Gastroesophageal sphincter (tissue), 4 donors: ENCODE measurements at places on chromosomes 12 and 14. TPM values are rescaled to one million over a fixed set of nuclear protein-coding genes. Genes with fewer than 3 reads are reported as not detected.

Gene GPR84
- 0.54 TPM for total RNA-seq

- ATAC-seq: no peak
Observed at GRCh38 chr14:63857466-63858030, 4.7 kb downstream of the SYNE2 start.

- ATAC-seq: no peak
Observed at GRCh38 chr12:95088379-95088778, 15.0 kb upstream of the NR2C1 start.

Gene KRT1
- not detected for total RNA-seq

- ATAC-seq: no peak
Observed at GRCh38 chr12:66813137-66813892, 134.4 kb upstream of the GRIP1 start.

DNA sequence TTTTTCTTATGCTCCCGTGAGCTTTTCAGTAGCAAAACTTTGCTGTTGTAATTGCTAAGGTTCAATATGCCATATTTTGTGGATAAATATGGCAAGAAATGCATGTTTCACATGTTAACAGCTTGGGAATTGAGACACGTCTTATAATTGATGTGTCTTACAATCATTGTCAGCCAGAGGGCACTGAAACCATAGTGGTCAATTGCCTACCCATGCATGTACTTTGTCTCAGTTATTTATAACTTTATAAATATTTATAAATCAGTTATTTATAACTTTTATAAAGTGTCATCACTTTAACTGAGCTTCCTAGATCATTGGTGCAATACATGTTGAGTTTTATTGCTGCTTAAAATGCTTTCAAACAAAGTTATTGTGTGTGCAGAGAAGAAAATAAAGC, 82.0 kb downstream of the CATSPERB start:
- no peak for ATAC-seq

- ATAC-seq: no peak
Observed at GRCh38 chr14:29749829-29750228, 177.8 kb downstream of the PRKD1 start.

Gene KLRC1
- total RNA-seq: 1.1 TPM

DNA sequence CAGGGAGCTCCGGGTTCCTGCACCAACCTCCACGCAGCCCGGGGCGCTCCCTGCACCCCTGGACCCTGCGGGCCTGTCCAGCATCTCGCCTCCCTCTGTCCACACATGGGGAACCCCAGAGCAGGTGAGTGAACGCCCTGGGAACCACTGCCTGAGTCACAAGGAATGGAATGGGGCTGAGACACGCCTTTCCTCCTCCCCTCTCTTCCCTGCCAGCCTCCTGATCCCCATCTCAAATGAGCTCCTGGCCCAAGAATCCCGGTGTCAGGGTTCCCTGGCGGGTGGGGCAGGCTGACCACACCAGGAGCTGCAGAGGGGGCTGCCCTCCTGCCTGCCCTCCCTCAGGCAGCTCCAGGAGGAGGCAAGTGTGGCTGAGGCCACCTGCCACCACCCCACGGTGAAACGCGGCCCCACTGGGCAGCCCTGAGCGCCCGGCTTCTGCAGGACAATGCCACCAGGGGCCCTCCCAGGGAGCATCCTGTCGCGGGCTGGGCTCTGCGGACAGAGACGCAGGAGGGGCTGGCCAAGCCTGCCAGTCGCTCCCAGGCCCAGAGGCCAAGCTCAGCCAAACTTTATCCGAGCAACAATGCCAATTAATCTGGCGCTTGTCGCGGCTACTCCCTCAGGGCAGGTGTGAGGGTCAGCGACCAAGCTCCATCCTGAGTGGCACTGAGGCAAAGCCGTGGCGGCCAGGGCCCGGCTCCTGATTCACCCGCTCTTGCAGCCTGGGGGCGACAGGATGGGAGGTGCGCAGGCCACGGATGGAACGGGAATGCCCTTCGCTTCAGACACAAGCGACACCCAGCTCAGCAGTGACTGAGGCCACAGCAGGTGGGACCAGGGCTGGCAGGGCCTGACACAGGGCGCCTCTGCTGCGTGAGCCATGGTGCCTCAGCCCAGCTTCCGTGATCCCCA, 44.3 kb downstream of the GALNT9 start:
- no peak for ATAC-seq

Gene GDF3
- total RNA-seq: not detected

DNA sequence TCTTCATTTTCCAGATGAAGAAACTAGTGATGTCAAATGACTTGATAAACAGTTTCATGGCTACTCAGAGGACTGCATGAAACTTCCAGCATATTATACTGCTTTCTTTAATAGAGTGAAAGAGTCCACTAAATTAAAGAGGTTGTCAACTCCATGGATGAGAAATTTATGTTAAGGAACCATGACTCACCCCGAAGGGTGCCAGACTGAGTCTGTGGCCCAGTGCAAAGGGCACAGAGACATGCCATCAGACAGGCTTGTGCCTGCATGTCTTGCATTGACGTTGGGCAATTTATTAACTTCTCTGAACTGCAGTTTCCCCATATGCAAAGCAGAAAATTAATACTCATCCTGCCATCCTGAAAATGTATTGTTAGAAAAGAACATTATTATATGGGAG, 382.4 kb downstream of the APAF1 start:
- no peak for ATAC-seq

DNA sequence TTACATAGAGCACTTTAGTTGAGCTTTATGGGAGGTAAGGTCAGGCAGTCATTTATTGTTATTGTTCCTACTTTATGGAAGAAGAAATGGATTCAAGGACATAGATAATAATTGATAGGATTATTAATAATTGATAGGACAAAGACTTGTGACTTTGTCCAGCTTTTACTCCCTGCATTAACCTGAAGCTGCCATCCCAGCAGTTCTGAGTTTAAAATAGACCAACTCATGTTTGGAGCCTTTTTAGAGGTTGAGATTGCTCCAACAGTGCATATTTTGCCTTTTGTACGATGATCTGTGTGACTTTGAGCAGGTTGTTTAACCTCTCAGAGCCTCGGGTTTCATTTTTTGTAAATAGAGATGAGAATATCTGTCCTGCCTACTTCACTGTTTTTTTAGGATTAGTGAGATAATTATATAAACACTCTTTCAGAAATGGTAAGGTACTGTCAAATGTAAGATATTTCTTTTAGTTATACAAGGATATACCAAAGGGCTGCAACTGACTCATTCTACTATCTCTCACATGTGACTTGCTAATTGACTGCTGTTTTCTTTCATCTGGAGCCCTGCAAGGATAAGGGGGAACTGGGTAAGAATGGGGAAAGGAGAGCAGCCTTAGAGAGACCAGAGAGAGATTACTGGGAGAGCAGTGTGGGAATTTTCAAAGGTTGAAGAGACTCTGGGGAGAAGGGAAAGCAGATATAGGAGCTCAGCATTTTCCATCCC, 15.3 kb downstream of the WDR20 start:
- ATAC-seq: no peak

Gene GOLGA5
- total RNA-seq: 41.7 TPM

- no peak for ATAC-seq
Observed at GRCh38 chr12:57882575-57882974, 36.0 kb upstream of the CTDSP2 start.

Gene RALGAPA1
- total RNA-seq: 97.4 TPM

GRCh38 chr12:81095501-81096232, 17.8 kb downstream of the ACSS3 start:
- ATAC-seq: peak; percentile 58

Gene SMCO2
- total RNA-seq: not detected

- no peak for ATAC-seq
Observed at GRCh38 chr14:63759456-63759855, 31.6 kb upstream of the SGPP1 start.

GRCh38 chr14:64675312-64675711, 28.9 kb upstream of the PLEKHG3 start:
- peak; percentile 32 for ATAC-seq

- ATAC-seq: peak; percentile 73
Observed at GRCh38 chr14:20799892-20800544, 2.6 kb downstream of the RNASE1 start.

GRCh38 chr12:124613151-124613585, 45.8 kb upstream of the NCOR2 start:
- ATAC-seq: no peak

DNA sequence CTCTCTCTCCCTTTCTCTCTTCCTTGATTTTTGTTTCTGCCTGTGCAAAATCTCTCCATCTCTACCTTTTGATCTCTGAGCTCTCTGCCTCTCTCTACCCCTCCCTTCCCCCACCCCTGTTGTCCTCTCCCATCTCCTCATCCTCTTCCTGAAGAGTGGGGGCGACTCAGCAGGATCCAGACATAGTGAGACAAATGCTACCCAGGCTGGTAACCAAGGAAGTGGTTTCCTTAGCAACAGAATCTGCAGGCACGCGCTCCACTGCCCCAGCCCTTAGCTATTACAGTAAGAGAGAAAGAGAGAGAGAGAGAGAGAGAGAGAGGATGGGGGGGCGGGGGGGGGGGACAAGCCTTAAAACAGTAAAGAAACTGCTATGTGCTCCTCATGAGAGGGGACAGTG, 85.6 kb downstream of the CMKLR1 start:
- ATAC-seq: no peak

DNA sequence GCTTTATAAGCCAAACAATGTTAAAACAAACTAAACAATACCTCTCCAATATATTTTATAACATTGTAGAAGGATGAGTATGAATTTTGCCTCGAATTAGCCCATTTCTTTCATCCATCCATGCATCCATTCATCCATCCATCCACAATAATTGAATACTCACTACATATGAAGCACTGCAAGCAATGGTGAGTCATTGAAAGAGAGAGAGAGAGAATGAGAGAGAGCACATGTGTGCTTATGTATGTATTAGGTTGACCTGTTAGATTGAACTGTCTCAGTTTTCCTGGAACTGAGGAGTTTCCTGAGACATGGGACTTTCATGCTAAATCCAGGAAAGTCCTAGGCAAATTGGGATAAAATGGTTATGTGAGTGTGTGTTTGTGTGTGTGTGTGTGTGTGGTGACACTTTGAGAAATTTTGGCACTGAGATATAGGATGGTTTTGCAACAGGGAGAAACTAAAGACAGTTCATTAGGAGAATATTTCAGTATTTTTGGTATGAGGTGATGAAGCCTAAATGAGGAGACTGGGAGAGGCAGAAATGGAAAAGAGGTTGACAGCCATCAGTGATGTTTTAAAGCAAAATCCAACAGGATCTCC, 98.4 kb downstream of the C12orf75 start:
- ATAC-seq: no peak

Gene FSCB
- not detected for total RNA-seq

Gene FERMT2
- total RNA-seq: 364 TPM

DNA sequence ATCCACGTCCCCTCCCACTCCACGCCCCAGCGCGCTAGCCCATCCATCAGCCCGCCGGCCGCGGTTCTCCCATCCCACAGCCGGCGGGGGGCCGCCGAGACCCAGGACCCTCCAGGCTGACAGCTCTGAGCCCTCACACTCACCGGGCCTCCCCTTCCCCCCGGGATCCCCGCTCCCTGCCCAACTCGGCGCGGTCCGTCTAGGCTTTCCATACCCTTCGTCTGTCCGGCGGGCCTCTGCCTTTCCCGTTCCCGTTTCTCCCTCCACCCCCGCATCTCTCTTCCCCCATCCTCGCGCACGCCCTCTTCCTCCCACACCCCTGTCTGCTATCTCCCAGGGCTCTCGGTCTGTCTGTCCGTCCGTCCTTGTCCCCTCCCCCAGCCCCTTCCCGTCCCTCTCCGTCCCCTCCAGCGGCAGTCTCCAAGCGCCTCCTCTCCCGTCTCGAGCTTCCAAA, 726 bp downstream of the ZFHX2 start:
- ATAC-seq: no peak

Gene PELI2
- 30.0 TPM for total RNA-seq

Gene TEX52
- not detected for total RNA-seq

DNA sequence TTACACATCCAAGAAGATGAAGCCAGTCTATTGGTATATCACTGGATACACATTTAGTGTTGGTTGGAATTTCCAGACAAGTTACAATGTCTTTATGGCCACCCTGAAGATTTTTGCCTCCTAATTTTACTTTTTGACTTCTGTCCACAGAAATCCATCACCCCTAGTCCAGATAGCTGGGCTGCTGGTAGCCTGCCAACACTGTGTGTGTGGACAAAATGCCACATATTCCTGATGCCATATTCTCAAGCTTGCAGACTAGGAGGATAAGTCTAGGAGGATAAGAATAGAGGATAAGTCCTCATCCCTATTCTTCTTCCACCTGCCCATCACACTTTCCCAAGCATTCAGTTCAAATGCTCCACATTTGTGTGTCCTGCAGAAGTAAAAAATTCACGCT, 4.6 kb downstream of the ESR2 start:
- no peak for ATAC-seq

DNA sequence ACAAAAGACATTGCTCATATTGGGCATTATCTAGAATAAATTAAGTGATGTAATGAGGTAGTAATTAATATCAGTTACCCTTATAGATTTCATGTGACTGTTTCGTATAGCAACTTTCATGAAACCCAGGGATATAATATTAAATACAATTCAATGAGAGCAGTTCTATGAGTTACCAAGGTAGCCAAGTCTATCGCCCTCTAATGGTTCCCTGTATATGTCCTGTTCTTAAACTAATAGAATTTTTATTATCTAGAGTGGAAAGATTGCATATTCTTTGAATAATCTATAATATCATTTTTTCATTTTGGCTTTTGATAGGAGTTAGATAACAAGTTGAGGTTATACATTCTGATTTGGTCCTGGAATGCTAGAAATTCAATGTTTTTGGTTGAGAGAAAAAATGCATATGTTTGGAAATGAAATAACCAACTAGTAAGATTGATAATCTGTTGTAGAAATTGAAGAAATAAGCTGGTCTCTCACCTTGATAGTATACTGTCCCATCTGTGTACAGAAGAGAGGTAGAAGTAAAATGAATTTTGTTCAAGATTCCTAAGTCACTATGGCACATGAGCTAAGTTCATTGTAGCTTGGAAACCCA, 59.7 kb downstream of the SCFD1 start:
- no peak for ATAC-seq

DNA sequence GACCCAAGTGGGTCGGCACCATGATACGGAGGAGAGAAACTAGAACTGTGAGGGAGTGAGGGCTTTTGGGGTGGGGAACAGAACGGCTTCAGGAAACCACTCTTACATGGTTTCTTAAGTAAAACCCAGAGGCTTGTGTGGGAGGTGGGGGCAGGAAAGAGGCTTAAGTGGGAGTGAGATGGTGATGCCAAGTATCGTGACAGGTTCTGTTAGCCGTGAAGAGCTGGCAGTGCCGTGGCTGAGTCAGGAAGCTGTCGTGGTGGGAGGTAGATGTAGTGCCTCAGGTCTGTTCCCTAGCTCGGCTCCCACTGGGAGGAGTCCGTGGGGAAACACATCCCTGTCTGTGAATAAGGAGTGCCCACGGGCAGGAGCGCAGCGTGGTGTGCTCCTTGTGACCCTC, 185.8 kb upstream of the FKBP4 start:
- no peak for ATAC-seq

GRCh38 chr12:11722578-11723138, 73.2 kb downstream of the ETV6 start:
- ATAC-seq: no peak
